ENCODE measurements at places on chromosomes 11 and 22.

GRCh38 chr22:19430890-19431541, 517 bp downstream of the HIRA start:
- no peak for DNase-seq

- DNase-seq: no peak
Observed at GRCh38 chr11:113595810-113596594, 110.1 kb downstream of the TMPRSS5 start.

DNA sequence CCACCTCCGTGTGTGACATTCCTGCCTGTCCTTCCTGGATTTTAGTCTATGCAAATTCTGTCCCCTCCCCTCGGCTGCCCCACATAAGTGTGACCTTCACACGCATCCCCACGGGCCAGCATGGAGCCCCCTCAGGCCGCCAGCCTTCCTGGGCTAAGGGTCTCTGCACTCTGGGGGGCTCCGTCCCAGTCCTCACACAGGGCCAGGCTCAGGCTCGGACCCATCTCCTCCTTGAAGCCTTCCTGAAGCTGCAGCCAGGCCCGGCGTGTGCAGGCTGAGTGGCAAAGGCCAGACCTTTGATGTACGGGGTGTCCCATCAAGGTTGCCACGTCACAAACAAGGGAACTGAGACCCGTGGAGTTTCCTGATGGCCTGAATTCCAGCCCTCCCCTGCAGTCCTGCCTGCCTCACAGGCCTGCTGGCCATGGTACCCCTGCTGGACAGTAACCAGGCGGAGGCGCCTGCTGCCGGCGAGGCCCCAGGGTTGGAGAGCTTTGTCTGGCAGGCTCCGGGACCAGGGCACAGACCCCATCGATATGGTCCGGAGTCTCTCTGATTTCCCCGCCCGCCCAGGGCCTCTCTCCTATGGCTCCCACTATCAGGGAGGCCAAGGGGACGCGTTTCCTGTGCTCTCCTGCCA, 791.7 kb downstream of the BRD1 start:
- no peak for DNase-seq

DNA sequence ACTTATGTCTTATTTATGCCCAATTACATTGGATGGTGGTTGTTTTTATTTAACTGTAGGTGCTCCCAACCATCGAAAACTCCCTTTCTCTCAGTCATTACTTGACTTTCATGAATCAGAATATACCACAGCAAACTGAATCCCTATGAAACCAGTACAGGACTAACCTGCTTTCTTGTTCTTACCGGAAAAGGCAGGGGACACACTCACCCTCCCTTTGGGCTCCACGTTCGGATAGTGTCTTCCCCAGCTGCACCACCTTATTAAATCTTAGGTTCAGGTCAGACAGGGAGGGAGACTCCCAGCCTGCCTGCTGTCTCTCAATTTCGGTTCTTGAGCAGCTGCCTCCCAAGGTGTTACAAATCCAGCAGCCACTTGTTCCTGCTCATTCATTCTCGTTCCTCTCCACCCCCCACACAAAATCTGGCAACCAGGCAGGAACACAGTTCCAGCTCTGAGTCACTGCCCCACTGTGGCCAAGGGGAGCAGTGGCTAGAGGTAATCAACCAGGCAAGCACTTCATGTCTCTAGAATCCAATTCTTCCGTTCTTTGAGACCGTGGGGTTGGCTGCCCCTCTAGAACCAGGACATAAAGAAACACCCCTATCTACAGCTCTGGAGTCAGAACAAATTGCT, 133.0 kb downstream of the PLEKHA7 start:
- no peak for DNase-seq

- DNase-seq: no peak
Observed at GRCh38 chr11:20353829-20354434, 9.6 kb upstream of the HTATIP2 start.

GRCh38 chr11:128796270-128796669, 70.8 kb downstream of the KCNJ1 start:
- no peak for DNase-seq

DNA sequence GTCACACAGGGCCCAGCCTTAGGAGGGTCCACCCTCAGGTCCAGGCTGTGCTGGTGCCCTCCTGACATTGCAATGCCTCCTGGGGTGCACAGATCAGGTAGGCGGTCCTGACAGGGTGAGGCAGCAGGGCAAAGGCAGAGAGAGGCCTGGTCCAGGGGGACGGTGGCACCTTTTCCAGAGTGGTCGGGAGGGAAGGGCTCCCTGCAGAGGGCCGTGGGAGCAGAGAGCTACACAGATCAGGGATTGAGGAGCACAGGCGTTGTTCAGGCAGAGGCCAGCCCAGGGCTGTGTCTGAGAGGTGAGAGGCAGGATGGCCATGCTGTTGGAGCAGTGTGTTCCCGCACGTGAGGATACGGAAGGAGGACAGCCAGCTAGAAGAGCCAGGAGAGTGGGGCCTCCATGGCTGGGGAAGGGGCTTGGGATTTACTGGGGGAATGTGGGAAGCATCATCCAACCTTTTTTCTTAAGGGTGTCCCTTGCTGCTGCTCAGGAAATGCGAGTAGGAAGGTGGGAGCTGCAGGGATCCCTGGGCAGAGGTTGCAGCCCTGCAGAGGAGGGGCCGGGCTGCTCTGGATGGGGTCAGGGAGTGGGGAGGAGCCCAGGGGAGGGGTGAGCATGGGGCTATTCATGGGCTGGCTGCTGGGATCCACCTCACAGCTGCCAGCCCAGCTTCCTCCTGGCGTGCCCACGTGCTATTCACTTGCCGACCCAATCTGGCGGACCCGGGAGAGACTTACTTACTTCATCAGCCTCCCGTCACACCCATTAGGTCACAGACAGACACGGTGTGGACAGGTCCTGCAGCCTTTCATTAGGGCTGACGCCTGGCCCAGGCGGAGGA, 1516.4 kb downstream of the TBC1D22A start:
- DNase-seq: no peak

GRCh38 chr11:12126344-12127019, 16.1 kb downstream of the MICAL2 start:
- DNase-seq: no peak

GRCh38 chr22:42194953-42195352, 64.3 kb upstream of the CYP2D6 start:
- no peak for DNase-seq

GRCh38 chr11:107864591-107864990, 6.0 kb upstream of the SLC35F2 start:
- no peak for DNase-seq

DNA sequence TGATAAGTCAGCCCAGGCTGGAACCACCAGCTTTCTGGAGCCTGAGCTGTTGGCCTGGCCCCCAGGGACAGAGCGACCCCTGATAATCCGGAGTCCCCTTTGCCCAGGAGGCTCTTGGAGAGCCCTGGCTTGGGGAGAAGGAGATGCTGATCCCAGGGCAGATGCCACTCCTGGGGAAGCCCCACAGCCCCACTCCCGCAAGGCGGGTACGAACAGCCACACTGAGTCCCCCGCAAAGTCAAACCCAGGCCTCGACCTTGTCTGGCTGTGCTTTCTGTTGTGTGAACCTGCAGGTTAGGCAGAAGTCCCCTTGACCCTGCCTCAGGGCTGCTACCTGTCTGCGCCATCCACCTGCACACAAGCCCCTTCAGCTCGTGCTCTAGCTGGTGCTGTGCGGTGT, 108.0 kb downstream of the KCNQ1OT1 start:
- no peak for DNase-seq

DNA sequence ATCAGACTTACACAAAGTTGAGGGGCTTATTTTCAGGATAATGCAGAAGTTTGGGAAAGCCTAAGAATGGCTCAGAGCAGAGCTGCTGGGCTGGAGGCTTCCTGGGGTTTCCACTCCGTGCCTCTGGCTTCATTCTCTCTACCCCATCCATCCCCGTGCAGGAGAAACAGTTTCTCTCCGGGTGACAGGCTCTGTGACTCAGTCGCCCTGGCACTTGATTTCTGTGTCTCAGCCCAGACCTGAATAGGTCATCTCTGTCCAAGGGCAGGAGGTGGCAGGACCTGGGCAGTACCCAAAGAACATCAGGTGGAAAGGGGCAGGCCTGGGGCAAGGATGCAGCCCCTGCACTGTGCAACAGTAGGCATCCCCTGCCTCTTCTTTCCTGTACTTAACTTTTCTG, 38.4 kb upstream of the RTL6 start:
- DNase-seq: no peak

DNA sequence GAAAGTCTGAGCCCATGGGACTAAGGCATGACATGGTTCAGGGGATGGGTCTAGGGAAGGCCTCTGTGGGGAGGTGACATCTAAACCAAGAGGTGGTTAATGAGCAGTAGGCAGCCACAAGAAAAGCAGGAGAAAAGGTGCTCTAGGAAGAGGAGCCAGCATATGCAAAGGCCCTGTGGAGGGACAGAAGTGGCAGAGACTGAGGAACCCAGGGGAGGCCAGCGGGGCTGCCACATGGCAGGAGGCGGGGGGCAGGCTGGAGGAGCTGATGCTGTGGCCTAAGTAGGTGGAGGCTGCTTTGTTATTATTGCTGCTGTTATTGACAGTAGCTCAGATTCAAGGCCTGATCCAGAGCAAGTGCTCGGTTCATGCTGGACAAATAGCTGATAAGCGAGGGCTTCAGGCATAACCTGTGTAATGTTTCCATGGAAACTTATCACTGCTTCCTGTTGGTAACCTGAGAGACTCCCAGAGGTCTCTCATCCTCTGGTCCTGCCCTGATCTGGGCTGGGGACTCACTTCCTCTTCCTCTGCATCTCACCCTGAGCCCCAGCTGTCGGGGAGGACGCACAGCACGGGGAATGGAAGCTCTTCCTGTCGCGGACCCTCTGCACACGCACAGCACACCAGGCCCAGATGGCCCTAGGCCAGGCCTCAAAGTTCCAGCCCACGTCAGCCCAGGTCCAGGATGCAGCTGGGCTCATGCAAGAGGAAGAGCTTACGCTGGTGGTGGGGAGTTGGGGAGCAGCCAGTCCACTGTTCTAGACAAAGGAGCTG, 75.2 kb upstream of the TP53I11 start:
- DNase-seq: no peak

GRCh38 chr11:119254239-119254638, 48.1 kb downstream of the CBL start:
- peak; percentile 24 for DNase-seq

- DNase-seq: no peak
Observed at GRCh38 chr11:67463680-67464410, 5.2 kb downstream of the TMEM134 start.

DNA sequence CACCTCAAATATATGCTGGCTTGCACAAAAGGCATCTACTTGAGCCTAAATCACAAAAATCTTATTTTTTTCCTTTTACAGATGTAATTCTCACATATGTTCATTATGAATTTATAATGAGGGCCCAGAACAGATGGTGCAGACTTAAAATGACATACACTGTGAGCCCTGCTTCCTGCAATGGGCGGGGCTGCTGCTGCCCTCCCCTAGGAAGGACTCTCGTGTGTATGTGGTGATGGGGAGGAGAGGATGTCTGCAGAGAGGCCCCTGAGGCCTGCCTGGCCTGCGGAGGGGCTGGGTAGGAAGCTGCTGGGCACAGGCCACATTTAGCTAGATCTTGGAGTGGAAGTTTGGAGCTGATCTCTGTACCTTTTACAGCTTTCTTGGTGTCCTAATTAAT, 233.4 kb upstream of the KIRREL3 start:
- DNase-seq: no peak

GRCh38 chr22:46289244-46289891, 7.3 kb upstream of the GTSE1 start:
- DNase-seq: no peak

- no peak for DNase-seq
Observed at GRCh38 chr11:29452146-29452545, 564.7 kb downstream of the KCNA4 start.

GRCh38 chr11:46472662-46472994, 81.1 kb upstream of the CHRM4 start:
- DNase-seq: no peak

DNA sequence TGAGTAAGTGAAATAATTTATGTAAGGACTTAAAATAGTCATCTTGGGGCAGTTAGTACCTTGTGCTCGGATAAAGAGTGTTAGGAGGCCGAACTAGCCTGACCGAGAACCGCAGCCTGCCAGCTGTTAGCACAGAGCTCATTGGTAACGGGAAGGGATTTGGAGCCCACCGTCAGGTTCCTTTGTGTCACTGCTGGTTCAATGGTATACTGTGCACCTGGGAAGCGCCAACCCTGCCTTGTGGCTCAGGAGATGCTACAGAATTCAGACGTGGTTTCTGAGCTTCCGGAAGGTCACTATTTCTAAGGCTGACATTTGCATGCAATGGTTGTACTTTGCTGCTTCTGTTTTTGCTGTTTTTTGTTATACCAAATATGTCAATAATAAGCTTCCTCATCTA, 403.5 kb downstream of the CADM1 start:
- DNase-seq: no peak

GRCh38 chr11:1199751-1200610, 22.9 kb upstream of the MUC5B start:
- no peak for DNase-seq

GRCh38 chr11:61028135-61028729, 56.8 kb downstream of the CD6 start:
- no peak for DNase-seq

GRCh38 chr11:70301721-70302418, 31.4 kb downstream of the PPFIA1 start:
- DNase-seq: no peak

All from stimulated activated CD4-positive, alpha-beta T cell treated with anti-CD3 and anti-CD28 coated beads, Interleukin-1b, Interleukin-23, amount 100 ng/mL, for 1 hour (primary cell).